ENCODE measurements at places on chromosomes 5 and 9.

GRCh38 chr9:23258569-23258968 lies 567.5 kb downstream of the ELAVL2 start:
- DNase-seq = no peak

DNA sequence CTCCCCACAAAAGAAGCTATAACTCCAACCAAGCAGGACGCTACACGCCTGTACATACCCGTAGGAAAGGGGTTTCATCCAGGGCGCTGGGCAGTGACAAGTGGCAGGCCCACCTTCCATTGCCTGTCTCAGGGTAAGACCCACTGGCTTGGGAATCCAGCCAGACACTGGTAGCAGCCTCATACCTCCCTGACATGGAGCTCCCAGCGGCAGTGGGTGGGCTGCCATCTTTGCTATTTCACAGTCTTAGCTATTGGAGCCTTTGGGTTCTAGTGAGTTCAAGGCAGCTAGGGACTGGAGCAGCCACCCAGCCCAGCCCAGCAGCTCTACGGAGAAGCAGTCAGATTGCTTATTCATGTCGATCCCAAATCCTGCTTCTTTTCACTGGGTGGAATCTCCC lies 3.4 kb upstream of the IFNA10 start:
- DNase-seq = no peak

DNA sequence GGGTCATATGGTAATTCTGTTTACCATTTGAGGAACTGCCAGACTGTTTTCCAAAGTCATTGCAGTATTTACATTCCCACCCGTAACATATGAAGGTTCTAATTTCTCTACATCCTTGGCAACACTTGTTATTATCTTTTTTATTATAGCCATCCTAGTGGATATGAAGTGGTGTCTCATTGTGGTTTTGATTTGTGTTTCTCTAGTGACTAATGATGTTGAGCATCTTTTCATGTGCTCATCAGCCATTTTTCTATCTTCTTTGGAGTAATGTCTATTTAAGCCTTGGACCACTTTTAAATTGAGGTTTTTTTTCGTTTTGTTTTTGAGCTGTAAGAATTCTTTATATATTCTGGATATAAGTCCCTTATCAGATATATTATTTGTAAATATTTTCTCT lies 132.8 kb upstream of the RUSC2 start:
- DNase-seq = no peak

DNA sequence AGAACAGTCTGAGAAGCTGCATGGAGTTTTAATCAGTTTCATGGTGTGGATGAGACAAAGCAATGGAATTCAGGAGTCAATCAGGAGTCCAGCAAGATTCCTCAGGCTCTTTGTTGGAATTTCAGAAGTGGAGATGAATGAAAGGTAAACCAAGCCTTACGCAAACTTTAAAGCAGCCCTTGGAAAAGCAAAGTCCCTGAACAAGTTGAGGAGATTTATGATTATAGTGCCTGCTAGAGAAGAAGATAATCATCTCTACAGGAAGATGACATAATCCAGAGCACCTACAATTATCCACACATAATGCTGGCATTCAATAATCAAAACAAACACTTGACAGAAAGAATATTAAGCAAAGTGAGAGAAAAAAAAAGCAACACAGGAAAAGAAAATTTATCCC lies 1380.1 kb upstream of the NUDT12 start:
- no peak for DNase-seq

DNA sequence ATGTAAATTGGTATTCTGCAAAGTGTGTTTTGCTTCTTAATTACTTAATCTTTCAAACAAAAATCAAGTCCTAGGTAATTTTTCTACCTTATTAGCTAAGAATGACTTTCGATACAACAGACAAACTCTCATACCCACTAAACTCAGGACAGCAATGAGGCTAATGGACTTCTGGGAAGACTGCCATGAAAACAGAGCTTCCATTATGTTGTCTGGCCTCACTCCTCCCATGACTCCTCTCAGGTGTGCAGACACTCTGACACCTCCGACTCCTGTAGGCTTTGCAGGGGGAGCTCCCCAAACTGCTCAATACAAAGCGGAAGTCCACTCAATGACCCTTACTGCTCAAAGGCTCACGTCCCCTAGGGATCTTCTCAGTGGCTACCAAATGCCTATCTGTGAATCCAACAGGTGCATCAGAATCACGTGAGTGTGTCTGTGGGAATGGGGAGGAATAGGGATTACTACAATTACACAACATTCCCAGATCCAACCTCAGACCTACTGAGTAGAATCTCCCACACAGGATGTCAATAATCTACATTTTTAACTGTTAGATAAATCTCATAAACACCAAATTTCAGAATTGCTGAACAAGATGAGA lies 289.9 kb downstream of the RAB3C start:
- DNase-seq = no peak

DNA sequence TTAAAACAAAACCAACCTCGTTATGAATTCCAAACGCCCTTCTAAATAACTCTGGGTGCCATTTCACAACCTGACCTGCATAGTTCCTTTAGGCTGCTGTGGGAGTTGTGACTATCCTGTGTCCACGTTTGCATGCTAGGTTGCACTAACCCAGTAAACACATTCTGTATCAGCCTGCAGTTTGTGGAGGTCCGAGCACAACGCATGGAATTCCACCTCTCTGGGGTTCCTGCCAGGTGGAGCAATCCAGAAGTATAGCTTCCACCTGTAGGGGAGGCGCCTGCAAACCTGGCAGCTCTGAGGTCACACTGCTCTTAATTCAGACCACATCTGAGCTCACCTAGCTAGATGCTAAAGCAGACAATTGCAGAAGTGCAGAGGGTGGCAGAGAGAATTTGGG lies 57.2 kb downstream of the MARCHF3 start:
- DNase-seq = no peak

GRCh38 chr5:154470947-154471870 lies 6.8 kb downstream of the HAND1 start:
- no peak for DNase-seq

DNA sequence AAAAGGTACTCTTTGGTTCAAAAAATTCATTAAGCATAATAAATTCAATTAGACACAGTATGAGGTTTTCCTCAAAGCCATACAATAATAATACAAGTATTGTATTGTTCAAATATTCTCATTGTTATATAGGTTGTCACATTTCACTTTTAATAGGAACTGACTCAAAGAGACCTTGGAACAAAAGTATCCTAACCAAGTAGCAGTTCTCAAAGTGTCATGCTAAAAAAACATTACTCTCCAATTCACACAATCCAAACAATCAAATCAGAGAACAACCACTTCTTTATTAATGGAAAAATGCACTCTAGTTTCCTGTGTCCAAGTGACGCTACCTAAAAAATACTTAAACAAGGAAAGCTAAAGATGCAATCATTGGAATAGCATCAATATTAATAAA lies 115.4 kb downstream of the DENND1A start:
- DNase-seq = no peak

DNA sequence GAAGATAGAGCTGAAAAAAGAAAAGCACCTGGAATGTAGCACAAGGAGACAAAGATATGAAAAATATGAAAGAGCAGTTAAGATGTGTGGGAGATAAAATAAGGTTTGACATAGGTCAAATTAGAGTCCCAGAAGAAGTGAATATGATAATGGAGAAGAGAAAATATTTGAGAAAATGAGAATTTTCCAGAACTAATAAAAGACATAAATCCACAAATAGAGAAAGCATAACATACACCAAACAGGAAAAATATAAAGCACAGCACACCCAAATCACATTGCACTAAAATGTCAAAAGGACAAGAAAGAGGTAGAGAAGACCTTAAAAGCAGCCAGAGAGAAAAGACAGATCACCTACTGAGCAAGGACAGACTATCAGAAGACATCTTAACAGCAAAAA lies 43.4 kb downstream of the IPPK start:
- no peak for DNase-seq

GRCh38 chr9:38423273-38423972 lies 831 bp downstream of the IGFBPL1 start:
- no peak for DNase-seq

DNA sequence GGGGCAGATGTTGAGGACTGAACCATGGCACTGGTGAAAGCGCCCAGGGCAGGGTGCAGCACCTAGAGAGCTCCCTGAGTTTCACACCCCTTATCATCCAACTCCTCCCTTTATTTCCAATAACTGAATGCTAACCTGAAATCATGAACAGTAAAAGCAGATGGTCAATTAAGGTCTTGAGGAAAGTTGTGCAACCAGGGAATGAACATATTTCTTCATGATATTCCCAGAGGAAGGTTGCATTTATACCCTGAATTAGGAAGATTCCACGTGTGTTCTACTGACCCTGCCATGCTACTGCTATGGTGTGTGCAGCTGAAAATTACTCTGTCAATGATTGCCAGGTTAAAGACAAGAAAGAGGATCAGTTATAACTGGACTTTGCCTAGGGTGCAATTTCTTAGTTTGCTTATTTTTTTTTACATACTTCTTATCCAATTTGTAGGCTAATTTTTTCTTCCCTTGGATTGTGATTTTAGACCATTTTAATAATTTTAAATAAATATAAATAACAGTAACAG lies 319.8 kb downstream of the SEMA5A start:
- DNase-seq = no peak

- DNase-seq = no peak
These were observed 162.9 kb downstream of the ELAVL2 start for GRCh38 chr9:23663125-23663524.

- DNase-seq = no peak
These were observed 6.8 kb upstream of the DENND4C start for GRCh38 chr9:19223724-19224123.

GRCh38 chr5:112757468-112758208 lies 20.0 kb downstream of the APC start:
- peak; percentile 8 for DNase-seq

GRCh38 chr5:10626473-10627013 lies 62.7 kb downstream of the ANKRD33B start:
- DNase-seq = no peak

DNA sequence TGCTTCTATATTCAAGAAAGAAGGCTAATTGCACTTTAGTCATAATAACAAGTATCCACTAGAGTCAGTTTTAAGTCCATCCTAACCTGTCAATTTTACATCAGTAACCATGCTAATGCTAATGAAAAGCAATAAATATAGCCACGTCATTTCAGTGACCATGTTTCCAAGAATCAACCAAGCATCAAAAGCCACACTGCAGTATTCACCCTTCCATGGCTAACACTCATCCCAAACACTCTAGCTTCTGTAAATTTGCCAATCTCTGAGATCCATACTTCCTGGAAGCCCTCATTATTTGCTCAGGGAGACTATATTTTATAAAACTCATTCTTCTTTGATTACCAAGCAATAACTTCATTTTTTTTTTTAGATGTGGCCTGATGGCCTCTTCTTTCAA lies 712.0 kb downstream of the CETN3 start:
- no peak for DNase-seq

GRCh38 chr5:117487556-117487955 lies 912.9 kb upstream of the SEMA6A start:
- DNase-seq = no peak

GRCh38 chr5:77921094-77921768 lies 145.1 kb upstream of the TBCA start:
- DNase-seq = no peak

GRCh38 chr5:133499895-133500294 lies 112.4 kb downstream of the FSTL4 start:
- no peak for DNase-seq

DNA sequence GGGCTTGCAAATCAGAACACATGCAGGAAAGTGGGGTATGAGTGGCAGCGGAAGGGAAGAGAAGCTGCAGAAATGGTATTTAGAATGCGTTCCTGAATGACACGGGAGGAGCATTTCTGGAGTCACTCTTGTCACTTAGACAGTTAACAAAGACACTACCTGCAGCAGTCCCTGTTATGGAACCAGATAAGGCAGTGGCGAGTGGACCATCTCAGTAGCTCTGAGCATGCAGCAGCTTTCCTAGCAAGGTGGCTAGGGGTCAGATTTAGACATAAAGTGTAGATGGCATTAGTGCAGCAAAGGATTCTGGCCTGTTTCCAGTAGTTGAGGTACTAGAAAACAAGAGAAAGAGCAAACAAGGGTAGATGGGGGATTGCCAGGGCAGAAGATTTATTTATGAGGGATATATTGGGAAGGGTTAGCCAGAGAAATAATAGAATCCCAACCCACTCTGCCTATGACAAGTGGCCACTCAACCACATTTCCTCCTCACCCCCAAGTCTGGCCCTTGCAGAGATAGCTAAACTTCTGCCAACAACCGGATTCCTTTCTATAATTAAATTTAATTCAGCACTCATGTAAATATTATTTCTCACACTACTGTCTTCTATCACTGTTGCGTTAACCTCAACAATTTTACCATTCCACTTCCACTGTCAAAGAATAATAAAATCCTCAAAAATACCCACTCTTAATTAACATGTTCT lies 201.6 kb downstream of the DCP2 start:
- no peak for DNase-seq

DNA sequence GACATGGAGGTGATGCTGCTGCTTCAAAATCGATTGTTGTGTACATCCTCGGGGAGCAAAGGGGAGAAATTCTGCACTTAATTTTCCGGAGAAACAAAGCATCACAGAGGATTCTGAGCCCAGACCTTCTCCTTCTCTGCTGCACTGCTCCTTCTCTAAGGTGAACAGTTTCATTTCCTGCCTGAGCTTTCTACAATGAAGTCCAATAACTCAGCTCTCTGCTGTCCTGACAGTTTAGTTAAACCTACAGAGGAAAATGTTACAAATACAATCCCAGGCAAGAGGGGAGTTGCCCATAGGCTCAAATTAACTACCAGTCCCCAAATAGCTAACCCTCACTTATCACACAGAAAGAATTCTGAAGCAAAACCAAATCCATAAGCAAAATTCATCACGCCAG lies 206.3 kb downstream of the EFNA5 start:
- no peak for DNase-seq

DNA sequence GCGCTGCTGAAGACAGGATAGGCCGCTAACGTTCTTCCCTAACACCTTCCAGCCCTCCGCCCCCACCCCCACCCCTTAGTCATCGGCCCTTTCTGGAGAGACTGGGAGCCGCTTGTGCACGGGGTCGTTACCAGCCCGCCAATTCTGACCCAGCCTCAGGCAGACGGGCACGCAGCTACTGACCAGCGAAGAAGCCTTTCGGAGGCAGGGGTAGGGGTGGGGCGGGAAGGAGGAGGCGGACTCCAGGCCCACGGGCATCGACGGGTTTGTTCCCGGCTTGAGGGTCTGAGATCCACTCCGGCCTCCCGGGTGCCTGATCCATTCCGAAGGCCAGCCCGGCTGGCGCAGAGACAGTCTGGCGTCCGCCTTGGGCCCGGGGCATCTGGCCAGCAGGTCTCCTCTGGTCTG lies 729 bp upstream of the HAND1 start:
- no peak for DNase-seq

- no peak for DNase-seq
These were observed 198.4 kb upstream of the NR3C1 start for GRCh38 chr5:143601917-143602333.

DNA sequence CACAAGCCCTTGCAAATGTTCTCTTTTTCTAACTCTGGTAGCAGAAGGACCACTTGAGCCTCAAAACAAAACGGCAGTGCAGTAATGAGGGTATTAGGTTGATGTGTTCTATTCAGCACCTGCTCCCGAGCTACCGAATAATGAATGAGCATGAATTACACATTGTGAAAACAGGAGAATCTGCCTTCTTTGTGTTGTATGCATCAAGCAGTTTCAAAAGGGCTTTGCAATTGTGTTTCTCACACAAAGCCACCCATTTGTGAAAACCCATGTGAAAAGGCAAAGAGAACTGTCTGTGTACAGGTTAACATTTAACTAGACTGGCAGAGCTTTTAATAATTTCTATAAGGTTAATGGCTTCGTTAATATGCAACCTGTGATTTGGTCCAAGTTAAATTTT lies 97.8 kb downstream of the STK32A start:
- DNase-seq = no peak

- DNase-seq = no peak
These were observed 24.0 kb upstream of the RNF130 start for GRCh38 chr5:180095545-180095944.

All from DMS 273 treated with DMSO at 0.1 percent for 48 hours (cell line).